ENCODE measurements at places on chromosomes 4 and X.

GRCh38 chr4:54946741-54947140 lies 178.7 kb downstream of the KDR start:
- DNase-seq = no peak

DNA sequence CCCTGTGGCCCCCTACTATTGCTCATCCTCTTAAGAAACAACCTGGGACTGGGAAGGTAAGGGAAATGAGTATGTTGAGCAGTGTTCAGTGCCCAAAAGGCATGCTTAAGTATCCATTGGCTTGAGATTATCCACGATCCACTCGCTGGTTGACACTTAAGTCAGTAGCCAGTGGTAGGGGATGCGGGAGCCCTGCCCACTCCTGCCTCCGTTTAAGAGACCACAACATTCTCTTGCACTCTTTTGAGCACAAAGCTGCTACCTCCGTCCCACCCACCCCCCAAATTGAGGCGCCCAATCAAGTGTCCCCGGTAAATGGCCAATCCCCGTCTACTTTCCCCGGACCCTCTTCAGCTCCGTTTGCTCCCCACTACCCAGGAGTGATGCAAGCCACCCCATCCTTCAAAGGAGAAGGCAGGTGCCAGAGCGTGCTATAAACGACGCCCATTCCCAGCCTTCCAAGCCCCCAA lies 25.0 kb downstream of the UTP14A start:
- DNase-seq = no peak

- DNase-seq = no peak
These were observed 6.8 kb upstream of the RRAGB start for GRCh38 chrX:55710701-55711100.

GRCh38 chr4:133464311-133464710 lies 315.2 kb downstream of the PCDH10 start:
- DNase-seq = no peak

- no peak for DNase-seq
These were observed 20.1 kb upstream of the ADRA2C start for GRCh38 chr4:3745886-3746656.

DNA sequence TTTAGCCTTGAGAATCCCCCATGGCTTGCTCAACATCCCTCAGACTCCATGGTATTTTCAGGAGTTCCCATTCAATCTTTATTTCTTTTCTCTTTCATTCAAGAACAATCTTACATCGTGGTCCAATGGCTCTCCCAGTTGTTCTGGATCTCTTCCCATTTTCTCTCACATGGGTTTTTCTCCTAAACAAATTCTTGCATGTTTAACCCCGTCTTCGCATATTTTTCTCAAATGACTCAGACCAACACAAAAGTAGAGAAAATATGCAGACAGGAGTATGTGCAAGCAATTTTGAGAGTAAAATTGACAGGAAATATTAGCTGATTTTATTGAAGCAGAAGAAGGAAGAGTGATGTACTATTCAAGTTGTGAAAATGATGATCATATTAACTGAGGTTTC lies 396.4 kb upstream of the TRAM1L1 start:
- DNase-seq = no peak

DNA sequence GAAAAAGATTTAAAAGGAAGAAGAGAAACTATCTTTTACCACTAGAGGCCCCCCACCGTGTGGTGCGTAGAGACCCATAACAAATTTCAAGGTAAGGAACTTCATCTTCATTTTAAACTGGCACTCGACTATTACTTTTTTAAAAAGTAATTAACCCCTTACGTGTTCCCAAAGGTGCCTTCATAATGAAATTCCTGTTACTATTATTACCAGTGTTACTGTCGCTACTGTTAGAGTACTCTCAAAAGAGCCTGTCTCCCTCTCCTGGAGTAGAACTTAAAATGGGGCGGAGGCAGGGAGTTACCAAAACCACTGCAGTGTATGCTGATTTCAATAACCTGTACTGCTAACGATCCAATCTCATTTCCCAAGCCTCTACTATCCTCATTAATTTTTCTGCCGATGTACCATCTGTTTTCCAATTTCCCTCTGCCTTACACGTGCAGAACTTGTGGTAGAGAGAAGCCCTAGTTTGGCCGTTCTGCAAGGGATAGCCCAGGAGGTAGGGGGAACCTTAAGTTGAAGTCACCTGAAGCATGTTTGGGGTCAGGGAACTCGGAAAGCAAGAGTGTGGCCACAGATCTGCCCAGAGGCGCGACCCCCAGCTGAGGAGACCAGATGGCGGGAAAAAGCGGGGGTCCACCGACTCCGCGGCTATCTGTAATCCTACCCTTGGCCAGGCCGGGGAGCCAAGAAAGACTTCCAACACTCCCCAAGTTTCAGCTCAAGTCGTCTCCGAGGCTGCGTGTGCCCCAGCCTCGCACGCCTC lies 720 bp upstream of the STK26 start:
- peak; percentile 31 for DNase-seq

DNA sequence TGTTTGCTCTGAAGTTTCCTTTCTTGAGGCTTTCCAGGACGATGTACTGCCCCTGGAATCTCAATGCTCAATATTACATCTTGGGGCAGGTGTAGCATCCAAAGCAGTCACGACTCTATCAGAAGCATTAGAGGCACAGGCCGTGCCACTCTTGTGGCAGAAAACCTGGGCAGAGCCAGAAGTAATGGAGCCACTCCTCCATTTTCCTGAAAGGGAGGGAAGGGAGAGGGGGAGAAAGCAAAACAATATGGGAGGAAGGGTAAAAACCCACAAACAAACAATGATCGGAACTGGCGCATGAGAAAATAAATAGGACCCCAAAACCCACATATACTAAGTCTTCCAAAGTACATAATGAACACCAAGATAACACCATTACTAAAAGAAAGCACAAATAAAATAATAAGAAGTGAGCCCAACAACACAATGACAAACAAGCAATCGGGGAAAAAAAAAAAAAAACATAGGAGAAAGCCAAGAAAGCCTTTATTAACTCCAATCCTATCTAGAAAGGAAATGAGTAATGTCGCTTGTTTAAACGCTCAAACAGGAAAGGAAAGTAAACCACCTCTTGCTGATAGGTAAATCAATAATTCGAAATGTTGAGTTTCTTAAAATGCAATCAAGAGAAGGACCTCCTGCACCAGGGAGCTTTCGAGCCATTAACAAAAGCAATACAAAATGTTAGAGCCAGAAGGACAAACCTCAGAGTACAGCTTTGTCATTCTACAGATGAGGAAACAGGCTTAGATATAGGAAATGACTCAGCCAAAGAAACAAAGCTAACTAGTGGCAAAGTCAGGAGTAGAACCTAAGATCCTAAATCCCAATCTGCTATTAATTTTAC lies 117.4 kb downstream of the ATRX start:
- no peak for DNase-seq

- DNase-seq = no peak
These were observed 40.6 kb upstream of the SORCS2 start for GRCh38 chr4:7151668-7152227.

- DNase-seq = no peak
These were observed 1.8 kb upstream of the PRPS1 start for GRCh38 chrX:107626481-107626880.

GRCh38 chrX:126448681-126449080 lies 103.9 kb downstream of the DCAF12L1 start:
- DNase-seq = no peak

GRCh38 chr4:13705521-13706041 lies 78.1 kb upstream of the BOD1L1 start:
- no peak for DNase-seq

- DNase-seq = peak; percentile 86
These were observed 22.6 kb upstream of the RBBP7 start for GRCh38 chrX:16892504-16893362.

- DNase-seq = no peak
These were observed 528 bp upstream of the SNCA start for GRCh38 chr4:89837385-89837992.

GRCh38 chr4:61397174-61397573 lies 197.0 kb downstream of the ADGRL3 start:
- DNase-seq = no peak

GRCh38 chrX:1496076-1496475 lies 40.9 kb downstream of the P2RY8 start:
- peak; percentile 46 for DNase-seq

GRCh38 chrX:77694491-77694890 lies 91.5 kb downstream of the ATRX start:
- DNase-seq = no peak

DNA sequence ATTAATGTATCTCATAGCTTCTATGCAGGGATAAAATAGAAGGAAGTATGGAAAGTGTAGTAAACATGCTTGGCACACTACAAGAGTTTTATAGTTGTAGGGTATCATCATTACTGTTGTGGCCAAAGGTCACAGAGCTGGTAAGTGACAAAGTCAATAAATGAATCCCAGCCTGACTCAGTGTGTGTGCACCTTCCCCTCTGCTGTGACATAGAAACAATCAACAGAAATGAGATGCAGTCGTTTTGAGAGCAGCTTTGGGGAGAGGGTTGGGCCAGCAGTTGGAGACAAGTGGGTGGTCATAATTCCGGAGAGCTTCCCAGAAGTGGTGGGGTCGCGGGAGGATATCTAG lies 82.4 kb upstream of the RBPJ start:
- DNase-seq = no peak

GRCh38 chr4:38017609-38018008 lies 57.4 kb downstream of the PTTG2 start:
- no peak for DNase-seq

DNA sequence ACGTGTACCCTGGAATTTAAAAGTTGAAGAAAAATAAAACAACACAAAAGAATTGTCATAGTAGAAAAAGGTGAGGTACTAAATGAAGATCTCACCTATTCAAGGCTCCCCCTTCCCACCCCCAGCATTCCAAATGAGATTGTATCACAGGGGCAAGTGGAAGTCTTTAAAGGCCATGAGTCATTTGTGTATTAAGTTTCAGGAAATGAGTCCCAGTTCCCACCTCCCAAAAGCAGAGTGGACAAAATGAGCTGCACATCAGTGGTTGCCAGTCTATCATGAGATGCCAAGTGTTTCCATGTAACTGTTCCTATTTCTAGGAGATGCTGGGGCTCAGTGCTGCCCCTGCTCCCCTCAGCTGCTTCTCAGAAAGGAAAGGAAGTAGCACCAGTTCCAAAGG lies 20.1 kb downstream of the ARHGEF9 start:
- no peak for DNase-seq

DNA sequence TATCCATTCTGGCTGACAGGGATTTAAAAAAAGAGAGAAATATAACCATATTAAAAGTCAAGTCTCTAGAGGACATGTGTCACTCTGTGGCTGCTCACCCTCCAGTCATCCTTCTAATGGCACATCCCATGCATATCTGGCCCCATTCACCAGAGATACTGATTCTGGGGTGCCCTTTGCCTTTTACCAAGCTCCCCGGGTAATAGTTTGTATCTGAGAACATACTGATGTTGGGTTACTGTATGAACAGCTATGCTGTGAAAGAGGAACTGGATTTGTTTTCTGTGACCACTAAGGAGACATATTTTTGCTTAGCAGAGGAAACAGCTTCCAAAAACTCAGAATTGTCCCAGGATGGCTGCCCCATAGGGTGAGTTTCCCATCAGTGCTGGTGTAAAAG lies 56.0 kb downstream of the SAT1 start:
- peak; percentile 1 for DNase-seq

- no peak for DNase-seq
These were observed 6.0 kb downstream of the HTRA3 start for GRCh38 chr4:8275548-8275910.
